Activated CD4-positive, alpha-beta T cell treated with anti-CD3 and anti-CD28 coated beads for 24 hours (primary cell): ENCODE measurements at places on chromosomes 3 and 15.

DNA sequence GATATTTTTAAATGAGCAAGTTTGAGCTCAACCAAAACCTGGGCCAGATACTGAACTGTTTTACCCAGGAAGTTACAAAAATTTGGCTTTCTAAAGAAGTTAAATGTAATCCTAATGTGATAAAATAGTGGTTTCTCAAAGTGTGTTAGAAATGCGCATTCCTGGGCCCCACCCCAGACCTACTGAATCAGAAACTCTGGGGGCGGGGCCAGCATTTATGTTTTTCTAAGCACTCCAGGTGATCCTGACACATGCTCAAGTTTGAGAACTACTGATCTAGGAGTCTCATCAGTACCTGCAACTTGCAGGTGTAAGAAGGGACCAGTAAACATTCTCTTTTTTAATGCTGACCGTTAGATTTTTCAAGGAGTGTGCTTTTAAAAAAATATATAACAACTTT lies 190.6 kb downstream of the VPS13C start:
- DNase-seq: no peak

DNA sequence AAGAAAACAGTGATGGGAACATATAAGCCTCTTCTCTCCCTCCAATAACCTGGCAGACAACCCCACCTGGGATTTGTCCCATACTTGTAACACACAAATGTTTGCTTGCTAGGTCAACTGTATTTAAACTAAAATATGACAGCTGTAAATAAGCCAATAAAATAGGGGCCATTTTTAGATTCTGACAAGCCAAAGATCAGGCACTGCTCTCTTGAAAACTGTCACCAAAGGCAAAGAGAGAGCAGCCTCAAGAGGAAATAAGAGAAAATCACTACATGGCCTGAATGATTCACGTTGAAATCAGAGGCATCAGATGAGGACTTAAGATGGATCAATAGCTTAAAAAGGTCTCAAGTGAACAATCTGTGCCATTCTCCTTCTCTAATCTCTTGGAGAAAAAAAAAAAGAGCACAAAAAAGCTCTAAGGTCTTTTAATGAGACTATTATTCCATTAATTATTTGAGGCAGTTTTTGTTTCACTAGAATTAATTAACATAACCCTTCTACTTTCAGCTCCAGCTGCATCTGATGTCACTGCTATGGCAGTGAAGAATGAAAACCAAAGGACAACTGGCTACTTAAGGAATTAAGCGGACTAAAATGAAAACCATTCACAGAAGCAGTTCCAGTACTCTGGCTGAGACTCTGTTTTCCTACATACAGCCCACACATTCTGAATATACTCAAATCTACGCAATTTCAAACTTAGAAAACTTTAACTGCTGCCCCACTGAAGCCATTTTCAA lies 19.0 kb downstream of the MYO5A start:
- DNase-seq: no peak

- no peak for DNase-seq
These were observed 49.9 kb downstream of the P3H2 start for GRCh38 chr3:190070622-190071347.

GRCh38 chr3:13546667-13547171 lies 2.2 kb upstream of the FBLN2 start:
- DNase-seq: no peak

DNA sequence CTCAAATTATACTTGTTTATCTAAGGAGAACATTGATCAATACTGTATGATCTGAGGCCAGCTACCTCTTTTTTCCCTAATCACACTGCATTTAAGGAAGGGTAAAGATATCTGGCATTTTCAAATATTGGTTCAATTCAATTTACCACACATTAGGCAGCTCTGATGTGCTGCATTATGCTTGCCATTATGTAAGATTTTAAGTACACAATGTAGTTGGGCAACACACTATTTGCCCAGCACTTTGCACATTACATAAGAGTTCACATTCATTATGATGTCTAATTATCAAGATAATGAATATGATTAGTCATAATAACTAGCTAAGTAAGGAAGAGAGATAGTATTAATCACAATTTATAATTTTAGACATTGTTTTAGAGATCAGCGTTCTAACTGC lies 196.3 kb downstream of the BCHE start:
- DNase-seq: no peak

GRCh38 chr3:87173776-87174175 lies 53.3 kb upstream of the CHMP2B start:
- no peak for DNase-seq

DNA sequence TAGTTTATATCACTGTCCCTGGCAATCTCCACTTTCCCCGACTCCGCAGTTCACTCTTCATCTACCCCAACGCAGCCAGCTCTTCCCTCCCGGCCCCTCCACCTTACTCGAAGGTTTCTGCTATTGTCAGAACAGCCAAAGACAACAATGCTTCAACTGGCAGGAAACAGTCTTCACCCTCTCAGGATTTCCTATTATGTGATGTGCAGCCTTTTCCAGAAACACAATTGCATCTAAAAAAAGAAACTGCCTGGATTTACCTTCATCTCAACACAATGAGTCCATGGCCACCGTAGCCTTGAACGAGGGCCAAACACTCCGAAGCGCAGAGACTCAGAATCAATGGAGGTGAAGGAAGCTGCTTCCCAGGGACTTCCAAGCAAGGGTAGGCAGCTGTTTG lies 182.1 kb upstream of the TSC22D2 start:
- no peak for DNase-seq

DNA sequence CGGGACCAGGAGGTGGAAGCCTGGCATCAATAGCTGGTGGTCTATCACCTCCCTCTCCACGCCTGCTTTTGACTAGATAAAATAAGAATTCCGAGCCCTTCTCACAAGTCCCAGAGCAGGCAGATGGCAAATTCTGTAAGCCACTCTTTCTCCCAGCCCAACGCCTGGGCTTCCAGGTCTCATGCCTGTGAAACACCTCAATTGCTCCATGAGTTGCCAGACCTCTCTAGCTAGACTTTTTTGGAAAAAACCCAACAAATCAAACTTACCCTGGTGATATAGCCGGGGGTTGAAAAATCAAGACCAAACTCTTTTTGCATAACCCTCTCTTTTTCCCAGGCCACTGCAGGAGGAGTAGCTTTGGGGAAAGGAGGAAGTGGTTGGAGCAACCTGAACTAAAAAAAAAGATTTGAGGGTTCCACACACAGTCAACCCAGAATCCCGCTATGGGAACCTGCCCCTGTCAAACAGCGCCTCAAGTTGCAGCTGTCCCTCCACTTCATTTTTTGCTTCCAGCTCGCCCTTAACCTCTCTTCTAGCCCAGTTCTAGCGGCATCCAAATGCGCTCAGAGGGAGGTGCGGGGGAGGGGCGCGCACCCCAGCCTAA lies 7.0 kb downstream of the BHLHE40 start:
- no peak for DNase-seq

DNA sequence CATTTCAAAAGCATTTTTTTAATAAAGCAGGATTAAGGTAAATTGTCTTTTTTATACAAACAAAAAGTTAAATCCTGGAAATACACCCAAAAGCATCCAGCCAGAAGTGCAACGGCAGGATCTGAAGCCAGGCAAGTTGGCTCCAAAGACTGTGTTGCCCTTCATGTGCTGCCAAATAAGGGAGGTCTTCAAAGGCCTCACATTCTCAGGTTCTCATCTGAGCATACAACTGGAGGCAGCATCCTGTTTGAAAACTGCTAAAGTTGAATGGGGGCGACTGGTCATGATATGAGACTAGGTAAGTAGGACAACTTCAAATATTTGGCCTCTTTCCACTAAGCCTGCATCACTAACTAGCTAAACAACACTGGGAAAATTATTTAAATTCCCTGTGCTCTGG lies 52.2 kb downstream of the IMPG2 start:
- DNase-seq: no peak

DNA sequence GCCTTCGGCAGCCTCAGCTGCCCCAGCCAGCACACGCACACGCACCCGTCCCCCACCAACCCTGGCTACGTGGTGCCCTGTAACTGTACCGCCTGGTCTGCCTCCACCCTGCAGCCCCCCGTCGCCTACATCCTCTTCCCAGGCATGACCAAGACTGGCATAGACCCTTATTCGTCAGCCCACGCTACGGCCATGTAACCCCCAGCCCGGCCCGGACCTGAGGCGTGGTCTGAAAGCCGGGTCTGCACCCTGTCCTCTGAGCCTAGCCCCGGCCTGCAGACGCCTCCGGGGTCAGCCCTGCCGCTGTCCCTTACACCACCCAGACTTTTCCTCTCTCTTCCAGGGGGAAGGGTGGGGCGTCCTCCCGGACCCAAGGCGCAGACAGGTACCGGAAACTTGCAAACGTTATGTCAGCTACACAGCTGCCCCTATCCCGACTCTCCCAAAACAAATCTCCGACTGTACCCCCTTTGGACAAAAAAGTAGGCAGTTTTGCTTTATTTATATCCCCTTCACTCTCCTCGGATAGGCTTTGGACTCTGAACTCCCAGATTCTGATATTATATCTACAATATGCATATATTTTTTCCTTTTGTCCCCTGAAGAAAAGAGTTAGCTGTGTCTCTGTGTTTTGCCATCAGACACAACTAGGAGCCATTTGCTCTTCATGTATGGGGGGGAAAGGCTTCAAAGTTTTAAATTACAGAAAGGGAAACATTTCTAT lies 1.4 kb downstream of the SOX14 start:
- DNase-seq: no peak

DNA sequence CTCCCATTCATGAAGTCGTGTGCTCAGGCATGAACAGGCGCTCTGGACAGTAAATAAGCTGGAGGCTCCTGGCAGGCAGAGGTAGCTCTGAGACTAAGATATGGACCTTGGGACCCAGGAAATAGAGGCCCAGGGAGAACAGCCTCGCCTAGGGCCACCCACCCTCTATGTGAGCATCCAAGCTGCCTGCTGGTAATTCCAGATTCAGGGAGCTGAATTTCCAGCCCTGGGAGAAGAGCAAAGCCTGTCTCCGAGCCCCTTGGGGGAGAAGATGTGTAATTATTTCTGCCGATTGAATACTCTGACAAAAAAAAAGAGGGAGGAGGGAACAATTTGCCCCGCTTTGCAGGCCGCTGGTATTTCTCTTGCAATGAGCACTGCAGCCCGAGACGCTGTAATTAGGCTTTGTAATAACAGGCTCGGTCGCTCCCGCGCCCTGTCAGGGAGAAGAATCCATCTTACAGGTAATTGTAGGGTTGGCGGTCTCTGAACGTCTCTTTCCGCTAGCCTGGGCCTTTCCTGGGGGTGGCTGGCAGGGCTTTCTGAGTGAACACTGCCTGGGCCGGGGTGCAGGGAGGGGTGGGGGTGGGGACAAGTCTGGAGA lies 131.5 kb downstream of the WNT7A start:
- DNase-seq: no peak

DNA sequence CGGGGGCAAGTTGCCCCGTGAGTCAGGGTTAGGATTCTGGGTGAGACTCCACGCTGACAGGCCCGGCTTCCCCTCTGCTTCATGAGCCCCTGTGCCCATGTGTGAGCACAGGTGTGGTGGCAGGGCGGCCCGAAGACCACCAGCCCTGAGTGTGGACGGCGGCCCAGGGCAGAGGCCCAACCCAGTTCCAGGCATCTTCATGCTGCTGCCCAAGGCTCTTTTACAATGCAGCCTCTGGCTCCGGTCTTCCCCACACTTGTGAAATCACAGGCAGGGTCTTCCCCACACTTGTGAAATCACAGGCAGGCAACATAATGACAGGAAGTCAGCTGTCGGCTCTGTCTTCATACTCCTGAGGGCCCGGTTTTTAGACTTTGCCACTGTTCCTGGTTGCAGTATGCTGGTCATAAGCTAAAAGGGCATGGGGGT lies 78.8 kb downstream of the AAGAB start:
- DNase-seq: no peak

- no peak for DNase-seq
These were observed 1.8 kb downstream of the ITIH1 start for GRCh38 chr3:52779011-52779836.

DNA sequence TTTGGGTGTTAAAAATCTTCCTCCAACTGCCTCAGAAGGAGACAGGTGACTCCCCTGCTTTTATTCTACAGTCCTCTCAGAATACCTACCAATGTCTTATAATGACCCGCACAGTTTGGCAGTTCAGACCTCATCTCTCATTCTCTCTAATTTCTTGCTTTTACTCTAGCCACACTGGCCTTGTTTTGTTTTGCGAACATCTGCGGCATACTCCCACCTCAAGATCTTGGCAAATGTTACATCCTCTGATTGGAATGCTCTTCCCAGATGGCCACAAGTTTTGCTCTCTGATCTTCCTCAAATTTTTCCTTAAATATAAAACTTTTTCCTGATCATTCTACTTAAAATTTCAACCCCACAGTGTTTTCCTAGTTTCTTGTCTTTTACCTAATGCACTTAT lies 94.1 kb downstream of the PLSCR2 start:
- DNase-seq: no peak

GRCh38 chr3:63047068-63047467 lies 171.9 kb upstream of the CADPS start:
- no peak for DNase-seq

GRCh38 chr3:149717391-149718056 lies 34.8 kb downstream of the COMMD2 start:
- DNase-seq: no peak

- no peak for DNase-seq
These were observed 27.9 kb upstream of the SLC12A8 start for GRCh38 chr3:125240496-125240895.

DNA sequence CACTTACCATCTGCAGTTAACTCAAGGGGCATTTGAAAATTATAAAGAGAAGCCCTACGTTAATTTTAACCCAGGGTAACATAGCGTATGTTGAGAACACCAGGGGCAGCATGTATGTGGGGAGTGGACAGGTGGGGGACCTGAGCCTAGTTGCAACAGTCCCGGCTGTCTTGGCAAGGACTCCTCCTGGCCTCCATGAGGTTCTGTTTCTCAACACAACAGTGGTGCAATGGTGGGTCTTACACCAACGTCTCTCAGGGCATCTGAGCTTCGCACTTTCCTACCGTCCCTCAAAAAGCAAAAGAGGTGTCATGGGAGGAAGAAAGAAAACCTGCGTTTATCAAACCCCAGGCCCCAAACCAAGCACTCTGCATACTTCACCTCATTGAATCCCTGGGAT lies 50.6 kb downstream of the MGLL start:
- no peak for DNase-seq

- DNase-seq: no peak
These were observed 157.0 kb downstream of the GABRB3 start for GRCh38 chr15:26615927-26616302.

DNA sequence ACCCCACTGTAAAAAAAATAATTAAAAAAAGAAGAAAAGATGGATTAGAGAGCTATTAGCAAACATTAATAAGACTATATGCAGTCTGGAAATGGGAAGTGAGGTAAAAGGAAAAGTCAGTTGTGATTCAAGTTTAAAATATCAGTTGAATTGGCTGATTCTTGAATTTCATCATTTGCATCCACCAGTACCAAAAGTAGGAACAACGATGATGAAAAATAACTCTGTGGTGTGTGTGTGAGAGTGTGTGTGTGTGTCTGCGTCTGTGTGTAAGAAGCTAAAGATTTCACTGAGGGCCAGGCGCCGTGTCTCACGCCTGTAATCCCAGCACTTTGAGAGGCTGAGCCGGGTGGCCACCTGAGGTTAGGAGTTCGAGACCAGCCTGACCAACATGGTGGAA lies 56.0 kb upstream of the SLC4A7 start:
- no peak for DNase-seq

- DNase-seq: no peak
These were observed 190.7 kb downstream of the ZIC4 start for GRCh38 chr3:147215660-147216059.
